ENCODE measurements at places on chromosomes 6 and 20.

GRCh38 chr6:151024597-151024996 lies 159.1 kb downstream of the MTHFD1L start:
- no peak for ATAC-seq

DNA sequence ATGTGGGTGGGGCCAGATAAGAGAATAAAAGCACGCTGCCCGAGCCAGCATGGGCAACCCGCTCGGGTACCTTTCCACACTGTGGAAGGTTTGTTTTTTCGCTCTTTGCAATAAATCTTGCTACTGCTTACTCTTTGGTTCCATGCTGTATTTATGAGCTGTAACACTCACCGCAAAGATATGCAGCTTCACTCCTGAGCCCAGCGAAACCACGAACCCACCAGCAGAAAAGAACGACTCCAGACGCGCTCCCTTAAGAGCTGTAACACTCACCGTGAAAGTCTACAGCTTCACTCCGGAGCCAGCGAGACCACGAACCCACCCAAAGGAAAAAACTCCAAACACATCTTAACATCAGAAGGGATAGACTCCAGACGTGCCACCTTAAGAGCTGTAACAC lies 76.7 kb downstream of the TFAP2A start:
- no peak for ATAC-seq

DNA sequence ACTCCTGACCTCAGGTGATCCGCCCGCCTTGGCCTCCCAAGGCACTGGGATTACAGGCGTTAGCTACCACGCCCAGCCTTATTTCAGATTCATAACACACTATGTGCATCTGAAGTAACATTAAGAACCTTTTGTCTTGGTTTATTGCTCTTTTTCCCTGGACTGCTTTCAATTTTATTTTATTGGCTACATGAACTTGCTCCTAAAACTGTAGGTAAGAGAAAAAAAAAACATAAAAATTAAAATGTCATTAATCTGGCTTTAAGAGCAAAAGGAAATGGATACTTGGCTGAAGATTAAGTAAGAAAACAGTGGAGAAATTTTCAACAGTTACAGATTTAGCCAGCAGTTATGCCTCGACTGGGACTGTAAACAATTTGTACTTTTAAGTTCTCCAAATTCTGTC lies 62.5 kb downstream of the GJA1 start:
- ATAC-seq = no peak

GRCh38 chr6:157106487-157106886 lies 216.8 kb downstream of the TMEM242 start:
- no peak for ATAC-seq

All from stimulated activated memory B cell treated with anti-CD40 and anti-IgM and Interleukin-4, amounts not matched to agents 10 μg/mL and 1 μg/mL and 100 μg/mL, for 72 hours (primary cell).